Inflammatory macrophage (primary cell): ENCODE measurements at places on chromosomes 11 and 22.

DNA sequence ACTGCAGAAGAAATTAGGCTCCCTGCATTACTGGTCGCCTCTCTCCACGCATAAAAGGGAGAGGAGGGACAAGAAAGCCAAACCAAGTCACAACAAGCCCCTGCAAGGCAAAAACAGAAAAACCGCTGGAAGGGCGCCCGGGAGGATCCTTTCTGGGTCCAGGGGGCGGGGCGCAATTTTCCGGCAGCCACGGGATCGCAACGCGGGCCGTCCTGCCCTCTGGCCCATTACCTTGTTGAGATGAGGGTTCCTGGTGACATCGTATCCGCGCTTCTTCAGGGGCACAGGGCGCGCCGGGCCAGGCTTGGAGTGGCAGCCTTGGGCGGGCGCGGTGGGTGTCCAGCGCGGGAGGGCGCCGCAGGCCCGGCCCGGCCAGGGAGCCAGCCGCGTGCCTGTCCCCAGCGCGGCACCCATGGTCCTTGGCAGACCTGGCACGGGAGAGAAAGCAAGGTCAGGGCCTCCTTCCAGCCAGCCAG, 847 bp downstream of the ME3 start:
- no peak for DNase-seq

DNA sequence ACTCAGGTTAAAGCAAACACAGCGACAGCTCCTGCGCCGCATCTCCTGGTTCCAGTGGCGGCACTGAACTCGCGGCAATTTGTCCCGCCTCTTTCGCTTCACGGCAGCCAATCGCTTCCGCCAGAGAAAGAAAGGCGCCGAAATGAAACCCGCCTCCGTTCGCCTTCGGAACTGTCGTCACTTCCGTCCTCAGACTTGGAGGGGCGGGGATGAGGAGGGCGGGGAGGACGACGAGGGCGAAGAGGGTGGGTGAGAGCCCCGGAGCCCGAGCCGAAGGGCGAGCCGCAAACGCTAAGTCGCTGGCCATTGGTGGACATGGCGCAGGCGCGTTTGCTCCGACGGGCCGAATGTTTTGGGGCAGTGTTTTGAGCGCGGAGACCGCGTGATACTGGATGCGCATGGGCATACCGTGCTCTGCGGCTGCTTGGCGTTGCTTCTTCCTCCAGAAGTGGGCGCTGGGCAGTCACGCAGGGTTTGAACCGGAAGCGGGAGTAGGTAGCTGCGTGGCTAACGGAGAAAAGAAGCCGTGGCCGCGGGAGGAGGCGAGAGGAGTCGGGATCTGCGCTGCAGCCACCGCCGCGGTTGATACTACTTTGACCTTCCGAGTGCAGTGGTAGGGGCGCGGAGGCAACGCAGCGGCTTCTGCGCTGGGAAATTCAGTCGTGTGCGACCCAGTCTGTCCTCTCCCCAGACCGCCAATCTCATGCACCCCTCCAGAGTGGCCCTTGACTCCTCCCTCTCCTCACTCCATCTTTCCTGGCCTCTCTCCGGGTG, at the start of the genes ATM and NPAT:
TSS of gene ATM (plus strand) at position 494 of the 774 bp plus-strand sequence. CDS start 4,558 bp downstream, outside the sequence.
TSS of gene NPAT (minus strand) at position 65 of the 774 bp plus-strand sequence. CDS start 102 bp downstream, outside the sequence.
- DNase-seq = peak; percentile 100

DNA sequence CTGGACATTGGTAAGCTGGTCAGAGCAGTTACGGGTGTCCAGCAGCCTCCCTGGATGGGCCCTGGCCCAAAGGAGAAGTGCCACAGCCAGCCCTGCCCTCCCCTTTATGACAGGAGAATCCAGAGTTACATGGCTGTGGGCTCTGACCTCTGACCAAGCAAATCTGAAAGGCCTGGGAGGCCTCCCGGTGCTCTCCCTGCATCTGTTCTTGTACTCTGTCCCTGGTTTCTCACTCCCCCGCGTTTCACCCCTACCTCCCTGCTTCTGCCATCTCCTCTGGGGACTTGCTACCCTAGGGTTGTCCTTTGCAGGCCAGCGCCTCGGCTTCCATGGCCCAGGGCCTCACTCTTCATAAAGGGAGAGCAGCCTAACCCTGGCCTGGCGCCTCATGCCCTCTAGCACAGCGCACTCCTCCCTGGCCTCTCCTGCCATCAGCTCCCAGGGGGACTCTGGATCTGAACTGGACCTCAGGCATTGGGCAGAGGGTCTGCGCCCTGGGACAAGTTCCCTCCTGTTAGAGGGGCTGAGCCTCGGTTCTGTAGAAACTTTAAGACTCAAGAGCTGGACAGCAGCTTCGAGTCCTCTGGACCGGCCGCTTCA, 10.7 kb downstream of the PICK1 start:
- DNase-seq = no peak

DNA sequence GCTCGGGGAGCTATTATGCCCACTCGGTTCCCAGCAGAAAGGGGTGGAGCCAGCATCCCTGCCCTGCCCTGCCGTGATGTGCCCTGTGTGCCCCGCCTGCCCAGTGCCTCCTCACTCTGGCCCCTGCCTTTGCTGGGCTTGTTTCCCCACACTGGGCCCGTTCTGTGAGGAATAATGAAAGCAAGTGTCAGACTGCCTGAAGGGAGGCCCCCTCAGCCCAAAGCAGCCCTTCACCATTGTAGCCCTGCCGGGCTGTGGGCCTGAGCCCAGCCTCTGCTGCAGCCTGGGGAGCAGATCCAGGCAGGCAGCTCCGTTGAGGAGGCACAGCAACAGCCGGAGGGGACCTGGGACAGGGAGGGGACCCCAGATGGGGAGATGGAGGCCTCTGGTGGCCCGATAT, 20.2 kb upstream of the NEFH start:
- DNase-seq = no peak

DNA sequence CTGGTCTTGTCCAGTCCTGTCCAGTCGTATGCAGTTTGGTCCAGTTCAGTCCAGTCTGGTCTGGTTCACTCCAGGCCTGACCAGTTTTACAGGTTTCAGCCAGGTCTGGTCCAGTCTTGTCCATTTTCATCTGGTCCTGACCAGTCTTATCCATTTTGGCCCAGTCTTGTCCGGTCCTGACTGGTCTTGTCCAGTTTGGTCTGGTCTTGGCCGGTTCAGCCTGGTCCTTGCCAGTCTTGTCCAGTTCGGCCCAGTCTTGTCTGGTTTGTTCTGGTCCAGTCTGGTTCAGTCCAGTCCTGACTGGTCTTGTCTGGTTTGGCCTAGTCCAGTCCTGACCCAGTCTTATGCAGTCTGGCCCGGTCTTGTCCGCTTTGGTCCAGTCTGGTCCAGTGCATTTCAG, 380.2 kb downstream of the OR4C45 start:
- DNase-seq = no peak

GRCh38 chr11:119747868-119748660, 19.1 kb upstream of the NECTIN1 start:
- no peak for DNase-seq

DNA sequence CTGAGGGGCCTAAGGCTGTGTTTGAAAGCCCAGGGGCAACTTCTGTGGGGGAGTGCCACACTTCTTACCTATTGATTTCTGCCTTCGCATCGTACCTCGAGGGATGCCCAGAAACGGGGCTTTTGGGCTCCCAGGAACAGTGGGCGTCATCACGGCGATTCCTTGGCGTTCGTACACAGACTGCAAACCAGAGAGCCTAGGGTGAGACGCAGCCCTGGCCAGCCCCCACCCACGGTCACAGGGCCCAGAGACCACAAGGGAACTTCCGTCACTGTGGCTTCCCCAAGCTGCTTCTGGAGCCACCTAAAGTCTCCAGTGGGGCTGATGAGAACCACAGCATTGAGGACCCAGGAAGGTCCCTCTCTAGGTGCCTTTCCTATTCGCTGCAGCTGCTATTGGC, 91.9 kb downstream of the CTTN start:
- DNase-seq = peak; percentile 57

- peak; percentile 67 for DNase-seq
Measured at GRCh38 chr22:21876486-21877176, 9.2 kb upstream of the MAPK1 start.

- no peak for DNase-seq
Measured at GRCh38 chr11:7903940-7904339, 27.1 kb downstream of the OR10A6 start.

DNA sequence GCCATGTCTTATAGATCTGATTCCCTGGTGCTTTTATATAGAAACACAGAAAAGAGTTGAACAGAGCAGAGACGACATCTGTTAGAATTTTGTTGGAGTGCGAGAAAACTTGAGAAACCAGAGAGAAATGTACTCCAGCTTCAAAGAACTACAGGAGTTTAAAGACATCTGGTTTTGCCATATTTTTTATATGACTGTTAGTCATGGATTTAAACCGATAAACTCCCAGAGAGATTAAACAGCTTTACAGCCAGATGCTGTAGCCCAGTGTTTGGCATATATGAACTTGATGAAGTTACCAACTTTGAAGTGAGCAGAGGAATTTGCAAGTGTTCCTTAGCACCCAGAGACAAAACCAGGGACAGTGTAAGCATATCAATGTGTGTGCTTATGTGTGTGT, 1083.1 kb downstream of the LRRC4C start:
- DNase-seq = no peak

GRCh38 chr22:23285734-23286133, 105.4 kb downstream of the BCR start:
- DNase-seq = no peak

DNA sequence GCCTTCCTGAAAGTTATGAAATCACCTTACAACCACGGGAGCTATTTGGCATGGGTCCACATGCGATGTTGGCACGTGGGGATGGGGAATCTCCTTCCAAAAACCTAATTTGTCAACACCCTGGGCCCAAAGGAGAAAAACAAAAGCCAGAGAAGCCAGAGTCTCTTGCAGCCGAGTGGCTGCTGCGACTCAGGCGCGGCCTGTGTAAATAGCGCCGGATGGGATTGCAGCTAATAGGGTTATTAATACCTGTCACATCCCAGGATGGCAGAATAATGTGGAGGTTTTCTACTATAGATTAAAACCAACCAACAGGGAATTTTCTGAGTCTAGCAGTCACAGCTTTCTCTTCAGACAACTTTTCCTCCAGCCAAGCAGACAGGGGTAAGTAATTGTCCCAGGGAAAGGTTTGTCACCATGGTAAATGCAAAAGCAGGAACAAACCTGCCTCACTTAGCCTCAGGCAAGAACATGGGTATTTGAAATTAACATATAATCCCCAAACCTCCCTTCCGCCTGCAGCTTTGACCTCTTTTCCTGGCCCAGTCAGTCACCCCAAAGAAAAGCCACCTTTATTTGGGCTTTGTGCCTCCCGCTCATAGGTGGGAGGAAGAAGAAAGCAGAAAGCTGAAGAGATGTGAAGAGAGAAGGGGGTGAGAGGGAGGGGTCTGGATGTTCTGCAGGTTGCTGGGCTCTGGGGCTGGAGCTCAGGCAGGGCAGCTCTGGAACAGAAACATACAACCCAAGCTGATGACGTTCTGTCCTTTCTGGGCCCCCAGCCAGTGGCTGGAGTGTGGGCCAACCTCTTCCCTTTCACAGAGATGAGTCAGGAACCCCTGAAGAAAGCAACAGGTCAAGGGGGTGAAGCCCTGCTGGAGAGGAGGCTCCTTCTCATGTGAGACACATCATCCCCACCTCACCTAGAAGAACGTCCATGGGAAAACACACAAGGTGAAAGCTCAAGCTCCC, 376.5 kb downstream of the NXPE2 start:
- no peak for DNase-seq

DNA sequence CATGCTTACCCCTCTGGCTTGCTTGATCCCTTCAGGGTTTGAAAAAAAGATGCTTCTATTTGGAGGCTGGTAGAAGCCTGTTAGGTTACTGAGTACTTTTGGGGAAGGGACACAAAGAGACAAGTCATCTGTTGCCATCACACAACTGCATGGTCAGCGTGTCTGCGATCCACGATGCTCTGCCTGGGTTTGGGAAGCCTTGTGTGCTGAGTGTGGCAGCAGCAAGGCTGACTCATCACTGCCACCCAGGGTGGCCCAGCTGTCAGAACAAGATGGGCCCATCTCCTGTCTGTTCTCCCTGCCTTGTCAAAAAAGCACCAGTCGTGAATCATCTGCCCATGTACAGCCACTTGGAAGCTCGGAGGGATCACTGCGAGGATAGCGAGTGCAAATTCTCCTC, 26.2 kb downstream of the UBASH3B start:
- DNase-seq = no peak

DNA sequence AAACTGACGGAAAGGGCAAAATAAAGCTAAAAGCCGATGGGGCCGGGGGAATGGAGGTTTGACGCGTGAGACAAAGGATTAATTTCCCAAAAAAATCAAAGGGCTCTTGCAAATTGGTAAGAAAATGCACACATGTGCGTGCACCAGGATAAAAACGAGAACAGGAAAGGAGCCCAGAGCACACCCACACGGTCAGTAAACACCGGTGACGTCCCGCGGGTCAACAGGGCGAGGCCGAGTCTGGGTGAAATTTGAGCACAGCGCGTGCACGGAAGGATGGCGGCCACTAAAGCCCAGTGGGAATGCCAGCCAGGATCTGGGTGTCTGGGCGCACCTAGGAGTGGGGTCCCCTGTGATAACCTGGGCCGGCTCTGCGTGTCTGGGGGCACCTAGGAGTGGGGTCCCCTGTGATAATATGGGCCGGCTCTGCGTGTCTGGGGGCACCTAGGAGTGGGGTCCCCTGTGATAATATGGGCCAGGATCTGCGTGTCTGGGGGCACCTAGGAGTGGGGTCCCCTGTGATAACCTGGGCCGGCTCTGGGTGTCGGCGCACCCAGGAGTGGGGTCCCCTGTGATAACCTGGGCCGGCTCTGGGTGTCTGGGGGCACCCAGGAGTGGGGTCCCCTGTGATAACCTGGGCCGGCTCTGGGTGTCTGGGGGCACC, 44.4 kb downstream of the BRSK2 start:
- DNase-seq = no peak

- DNase-seq = no peak
Measured at GRCh38 chr11:106236295-106236694, 158.8 kb downstream of the AASDHPPT start.

GRCh38 chr11:78740199-78741071, 165.8 kb upstream of the NARS2 start:
- no peak for DNase-seq

- DNase-seq = no peak
Measured at GRCh38 chr11:7021318-7021717, 1.0 kb downstream of the NLRP14 start.

DNA sequence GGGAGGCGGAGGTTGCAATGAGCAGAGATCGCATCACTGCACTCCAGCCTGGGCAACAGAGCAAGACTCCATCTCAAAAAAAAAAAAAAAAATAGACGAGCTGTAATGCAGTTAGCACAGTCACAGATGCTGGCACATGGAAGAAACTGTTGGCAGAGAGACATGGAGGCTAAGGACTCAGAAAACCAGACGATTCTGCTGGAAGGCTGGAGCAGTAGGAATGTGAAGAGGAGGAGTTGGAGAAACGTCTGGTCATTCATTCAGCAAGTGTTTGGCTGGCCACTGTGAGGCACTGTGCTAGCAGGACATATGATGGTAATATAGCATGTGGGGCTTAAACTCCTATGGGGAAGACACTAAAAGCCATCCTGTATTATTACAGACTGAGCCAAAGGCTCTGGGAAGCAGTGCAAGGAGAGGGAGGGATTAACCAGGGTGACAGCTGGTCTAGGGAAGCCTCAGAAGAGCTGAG, 5.0 kb downstream of the UQCR10 start:
- DNase-seq = peak; percentile 27

DNA sequence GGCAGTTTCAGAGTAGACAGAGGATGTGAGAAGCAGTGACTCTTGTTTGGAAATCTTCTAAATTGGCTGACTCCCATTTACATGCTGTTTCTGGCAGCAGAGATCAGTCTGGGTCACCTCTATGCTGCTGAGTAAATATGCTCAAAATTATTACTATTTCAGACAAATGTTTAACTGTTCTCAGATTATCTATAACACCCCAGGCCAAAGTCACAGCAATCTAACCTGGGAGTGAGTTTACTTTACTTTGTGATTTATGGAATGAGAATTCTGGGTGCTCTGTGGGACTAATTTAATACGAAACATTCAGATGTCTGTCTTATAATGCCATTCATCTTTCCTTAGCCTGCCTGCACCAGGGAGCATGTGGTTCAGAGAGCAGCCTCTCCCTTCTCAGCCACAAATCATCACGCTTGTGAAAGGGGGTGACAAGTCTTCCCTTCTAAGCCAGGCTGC, 282.5 kb upstream of the MPPED2 start:
- no peak for DNase-seq
